Activated CD4-positive, alpha-beta T cell treated with anti-CD3 and anti-CD28 coated beads, Interleukin-2, amount 50 U/mL, for 1 hour (primary cell): ENCODE measurements at places on chromosomes 12 and 14.

DNA sequence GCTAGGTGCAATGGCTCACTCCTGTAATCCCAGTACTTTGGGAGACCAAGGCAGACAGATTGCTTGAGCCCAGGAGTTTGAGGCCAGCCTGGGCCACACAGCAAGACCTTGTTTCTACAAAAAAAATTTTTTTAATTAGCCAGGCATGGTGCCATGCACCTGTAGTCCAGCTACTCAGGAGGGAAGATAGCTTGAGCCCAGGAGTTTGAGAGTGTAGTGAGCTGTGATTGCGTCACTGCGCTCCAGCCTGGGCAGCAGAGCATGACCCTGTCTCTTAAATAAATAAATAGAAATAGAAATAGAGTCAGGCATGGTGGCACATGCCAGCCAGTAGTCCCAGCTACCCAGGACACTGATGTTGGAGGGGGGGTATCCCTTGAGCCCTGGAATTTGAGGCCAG is 36.7 kb upstream of the CLIP1 start:
- DNase-seq = no peak

GRCh38 chr14:44041700-44042099 is 465.4 kb downstream of the FSCB start:
- DNase-seq = no peak

- DNase-seq = no peak
Observed at GRCh38 chr12:24860546-24860945, 88.4 kb downstream of the BCAT1 start.

- no peak for DNase-seq
Observed at GRCh38 chr14:33309106-33309505, 370.4 kb downstream of the NPAS3 start.

DNA sequence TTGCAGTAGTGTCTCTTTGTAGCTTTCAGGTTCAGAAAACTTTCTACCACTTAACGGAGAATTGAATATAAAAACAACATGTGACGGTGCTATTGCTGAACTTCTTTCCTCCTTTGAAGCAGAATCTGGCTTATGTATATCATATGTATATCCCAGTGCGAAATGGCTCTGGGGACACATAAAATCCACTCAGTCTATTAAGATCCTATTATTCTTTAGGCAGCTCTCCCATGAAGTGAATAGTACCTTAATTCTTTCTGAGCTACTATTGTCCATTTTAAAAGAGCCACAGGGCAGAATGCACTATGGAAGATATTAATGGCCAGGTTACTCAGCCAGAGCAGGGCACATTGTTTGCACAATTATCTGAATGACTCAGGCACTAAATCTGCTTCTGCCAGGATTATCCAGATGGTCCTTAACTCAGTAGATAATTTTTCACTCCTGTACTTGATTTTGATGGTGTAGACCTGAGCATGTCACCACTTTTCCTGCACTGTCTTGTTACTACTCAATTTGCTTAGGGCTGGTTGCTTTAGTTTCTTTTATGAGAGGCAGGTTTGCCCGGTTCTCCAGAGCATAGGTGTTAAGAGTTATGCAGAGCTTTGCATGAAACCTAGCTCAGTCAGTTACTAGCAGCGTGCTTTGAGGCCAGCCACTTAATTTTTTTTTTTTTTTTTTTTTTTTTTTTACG is 5.5 kb downstream of the CNTN1 start:
- no peak for DNase-seq

- no peak for DNase-seq
Observed at GRCh38 chr12:52073531-52074381, 4.0 kb downstream of the ATG101 start.

DNA sequence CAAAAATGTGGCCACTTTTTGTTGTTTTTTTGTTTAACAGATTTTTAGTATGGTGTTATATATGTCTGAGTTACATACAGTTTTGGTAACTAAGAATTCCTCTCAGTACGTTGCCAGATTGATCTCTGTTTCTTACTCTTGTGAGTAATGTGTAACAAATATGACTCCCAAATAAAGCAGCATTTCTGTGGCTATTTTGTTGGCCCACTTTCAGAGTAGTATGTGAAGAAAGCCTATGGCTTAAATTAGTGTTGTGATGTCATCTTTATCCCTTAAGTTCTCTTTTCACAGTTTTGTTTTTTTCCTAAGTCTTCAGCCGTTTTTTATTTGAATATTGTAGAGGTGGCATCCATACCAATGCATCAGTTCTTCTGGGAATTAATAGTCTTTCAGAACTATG is 10.7 kb downstream of the PCNX4 start:
- no peak for DNase-seq

GRCh38 chr12:110337912-110338710 is 57.1 kb downstream of the ATP2A2 start:
- no peak for DNase-seq

DNA sequence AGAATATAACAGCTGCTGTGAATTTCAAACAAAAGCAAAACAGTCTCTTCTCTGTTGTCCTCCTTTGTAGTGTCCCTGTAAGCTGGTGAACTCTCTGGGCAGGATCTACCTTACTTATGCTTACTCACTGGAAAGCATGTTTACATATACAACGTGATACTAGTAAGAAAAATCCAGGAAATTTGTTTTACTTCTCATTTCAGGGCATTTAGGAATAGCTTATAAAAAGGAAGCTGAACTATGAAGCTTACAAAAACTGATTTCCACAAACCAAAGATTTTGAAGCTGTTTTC is 311.0 kb downstream of the NOVA1 start:
- DNase-seq = no peak

- DNase-seq = no peak
Observed at GRCh38 chr12:79566452-79567174, 124.2 kb downstream of the PAWR start.

- DNase-seq = no peak
Observed at GRCh38 chr12:112938751-112939150, 477 bp downstream of the OAS3 start.

DNA sequence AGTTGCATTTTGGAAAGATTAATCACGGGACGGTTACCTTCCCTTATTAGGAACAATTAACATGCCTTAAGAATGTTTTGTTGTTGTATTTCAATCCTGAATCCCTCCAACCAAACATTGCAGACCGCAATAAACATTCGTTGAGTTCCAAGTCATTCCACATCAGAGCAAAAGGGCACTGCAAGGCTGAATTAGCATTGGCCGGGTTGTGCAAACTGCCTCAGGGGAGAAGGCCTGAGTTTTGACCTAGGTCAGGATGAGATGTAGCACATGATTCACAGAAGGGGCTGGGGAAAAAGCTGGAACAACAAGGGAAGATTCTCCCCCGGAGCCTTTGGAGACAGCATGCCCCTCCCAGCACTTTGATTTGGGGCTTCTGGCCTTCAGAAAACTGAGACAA is 82.1 kb upstream of the BDKRB2 start:
- DNase-seq = no peak

GRCh38 chr12:116210131-116210530 is 67.4 kb downstream of the MED13L start:
- no peak for DNase-seq

DNA sequence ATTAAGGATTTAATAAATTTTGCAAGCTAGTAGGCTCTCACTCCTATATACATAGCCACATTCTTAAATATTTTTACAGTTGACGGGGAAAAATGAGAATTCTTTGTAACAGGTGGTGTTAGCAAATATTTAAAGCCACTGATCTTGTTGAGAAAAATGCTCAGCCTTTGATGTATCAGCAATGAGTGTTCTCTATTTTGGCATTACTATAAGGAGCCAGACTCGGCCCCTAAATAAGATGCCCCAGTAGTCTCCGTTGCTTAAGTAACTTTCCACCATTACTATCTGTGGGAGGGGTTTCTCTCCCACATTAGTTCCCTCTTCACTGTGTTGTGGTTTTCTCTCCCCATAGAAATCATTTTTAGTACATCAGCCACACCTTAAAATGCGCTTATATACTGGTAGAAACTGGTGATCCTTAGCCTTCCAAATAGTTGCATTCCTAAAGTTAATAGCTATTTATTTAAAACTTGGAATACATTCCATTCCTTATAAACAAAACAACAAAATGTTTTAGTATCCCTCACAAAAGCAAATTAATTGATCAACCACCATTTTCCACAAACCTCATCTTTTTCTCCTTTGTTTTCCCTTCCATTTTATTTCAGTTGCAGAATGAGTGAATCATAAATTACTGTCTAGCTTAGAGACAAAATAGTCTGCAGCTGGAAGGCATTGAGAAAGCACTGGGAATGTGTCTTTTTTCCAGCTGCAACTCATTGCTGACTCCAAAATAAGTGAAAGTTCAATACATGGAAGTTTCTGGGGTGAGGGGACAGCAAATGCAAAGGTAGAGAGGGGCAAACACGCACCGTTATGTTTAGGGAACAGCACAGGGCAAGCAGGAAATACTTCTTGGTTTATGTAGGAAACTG is 84.7 kb upstream of the FERMT2 start:
- DNase-seq = no peak

- DNase-seq = no peak
Observed at GRCh38 chr12:10331642-10332239, 24.1 kb downstream of the KLRD1 start.

- no peak for DNase-seq
Observed at GRCh38 chr12:40444174-40444573, 219.4 kb downstream of the LRRK2 start.

DNA sequence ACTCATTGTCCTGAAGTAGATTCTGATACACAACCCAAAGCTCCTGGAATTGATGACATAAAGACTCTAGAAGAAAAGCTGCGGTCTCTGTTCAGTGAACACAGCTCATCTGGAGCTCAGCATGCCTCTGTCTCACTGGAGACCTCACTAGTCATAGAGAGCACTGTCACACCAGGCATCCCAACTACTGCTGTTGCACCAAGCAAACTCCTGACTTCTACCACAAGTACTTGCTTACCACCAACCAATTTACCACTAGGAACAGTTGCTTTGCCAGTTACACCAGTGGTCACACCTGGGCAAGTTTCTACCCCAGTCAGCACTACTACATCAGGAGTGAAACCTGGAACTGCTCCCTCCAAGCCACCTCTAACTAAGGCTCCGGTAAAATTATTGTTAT is 63.8 kb downstream of the RAD52 start:
- DNase-seq = no peak

DNA sequence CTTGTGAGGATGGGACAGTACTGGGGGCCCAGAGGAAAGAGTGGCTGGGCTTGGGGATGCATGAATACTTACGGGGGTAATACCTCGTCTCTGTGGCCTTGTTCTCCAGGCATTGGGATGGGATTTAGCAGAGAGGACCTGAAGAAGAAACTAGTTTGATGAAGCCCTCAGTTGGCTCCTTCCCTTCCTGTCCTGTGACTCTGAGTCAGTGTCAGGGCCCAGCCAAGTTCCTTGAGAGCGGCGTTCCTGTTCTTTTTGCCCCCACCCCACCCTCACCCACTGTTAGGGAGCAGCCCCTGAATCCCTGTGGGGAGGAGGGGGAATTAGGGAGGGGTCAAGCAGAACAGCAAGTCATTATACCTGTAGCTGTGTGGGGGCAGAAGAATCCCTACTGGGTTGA is 5.2 kb upstream of the LRP1-AS start:
- DNase-seq = no peak

DNA sequence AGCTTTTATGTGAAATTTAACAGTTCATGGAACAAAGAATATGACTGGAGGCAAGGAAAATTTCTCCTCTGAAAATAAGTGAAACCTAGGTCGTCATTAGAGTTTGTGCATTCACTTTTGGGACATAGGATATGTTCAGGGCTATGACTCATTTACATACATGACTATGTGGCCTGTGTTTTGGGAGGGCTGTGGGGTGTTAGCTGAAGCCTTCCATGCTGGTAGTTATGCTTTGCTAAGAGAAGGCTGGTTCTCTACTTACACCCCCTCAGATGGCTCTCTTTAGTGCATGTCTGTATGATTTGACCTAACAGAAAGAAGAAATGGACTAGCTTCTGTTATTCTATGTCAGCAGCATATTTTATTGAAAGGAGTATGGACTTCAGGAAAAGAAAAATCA is 416.5 kb upstream of the GARIN6 start:
- DNase-seq = no peak

- no peak for DNase-seq
Observed at GRCh38 chr14:87630846-87631245, 362.1 kb downstream of the GALC start.

DNA sequence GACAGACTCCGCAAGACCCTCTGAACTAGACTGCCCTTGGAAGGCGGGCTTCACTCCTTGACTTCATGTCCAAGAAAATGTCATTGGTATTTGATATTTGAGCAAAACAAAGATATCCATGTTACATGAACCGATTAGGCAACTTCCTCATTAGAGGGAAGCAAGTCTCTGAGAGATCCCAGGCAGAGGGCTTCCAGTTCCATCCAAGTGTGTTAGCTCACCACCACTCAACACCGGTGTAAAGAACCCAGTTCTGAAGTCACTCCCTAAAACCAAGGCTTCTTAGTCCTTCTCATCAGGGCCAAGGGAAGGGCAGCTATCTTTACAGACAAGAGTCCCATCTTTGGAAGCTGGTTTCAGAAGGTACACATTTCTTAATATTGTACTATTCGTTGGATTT is 87.2 kb upstream of the CDKN3 start:
- no peak for DNase-seq

DNA sequence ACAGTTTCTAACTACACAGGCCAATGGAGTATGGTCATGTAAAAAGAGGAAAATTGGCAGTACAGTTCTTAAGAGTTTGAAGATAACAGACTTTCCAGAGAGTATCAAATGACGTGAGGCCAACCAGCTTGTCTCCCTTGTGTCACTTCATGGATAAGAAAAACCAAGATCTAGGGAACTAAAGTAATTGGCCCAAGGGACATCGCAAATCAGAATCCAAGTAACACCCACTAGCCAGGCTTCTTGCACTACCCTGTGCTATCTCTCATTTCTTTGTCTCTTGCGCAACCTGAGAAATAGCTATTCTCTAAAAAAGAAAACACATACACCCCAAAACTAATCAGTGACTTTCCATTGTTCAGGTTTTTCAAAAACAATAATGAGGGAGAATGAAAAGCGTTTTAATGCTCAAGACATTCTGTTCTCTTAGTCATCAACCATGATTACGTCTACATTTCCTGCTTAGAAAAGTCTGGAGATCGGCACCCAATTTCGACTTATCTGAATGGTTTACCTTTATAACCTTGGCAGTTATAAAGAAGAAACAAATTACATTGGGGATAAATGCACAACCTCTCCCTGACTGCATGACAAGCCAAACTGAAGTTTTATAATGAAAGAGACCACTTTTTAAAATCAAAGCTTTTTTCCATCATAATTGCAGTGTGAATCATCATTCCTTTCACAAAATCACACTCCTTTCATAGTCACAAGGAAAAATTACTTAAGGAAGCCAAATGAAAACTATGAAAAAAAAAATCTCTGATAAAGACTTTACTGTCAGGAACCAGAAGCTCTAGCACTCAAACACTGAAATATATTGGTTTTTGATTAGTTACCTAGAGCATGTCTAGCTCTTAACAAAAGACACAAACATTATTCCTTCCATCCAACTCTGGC is 42.1 kb downstream of the TMTC1 start:
- DNase-seq = no peak

DNA sequence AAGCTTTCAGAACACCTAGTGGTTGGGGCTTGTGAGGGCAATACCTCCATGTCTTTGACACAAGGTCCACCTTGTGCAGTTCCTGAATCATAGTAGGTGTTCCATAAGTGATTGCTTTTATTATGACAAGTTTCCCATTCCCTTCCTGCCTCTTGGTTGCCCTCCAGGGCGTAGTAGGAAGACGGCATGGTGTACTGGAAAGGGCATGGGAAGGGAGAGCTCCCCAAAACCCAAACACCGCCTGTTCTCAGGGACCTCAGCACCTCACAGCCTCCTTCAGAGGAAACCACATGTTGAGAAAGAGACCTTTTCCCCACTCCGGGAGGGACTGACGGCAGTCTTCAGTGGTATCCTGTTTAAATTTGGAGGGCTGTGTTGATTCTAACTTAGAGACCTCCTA is 21.1 kb downstream of the EVL start:
- no peak for DNase-seq

GRCh38 chr14:81767266-81767995 is 233.8 kb upstream of the SEL1L start:
- DNase-seq = no peak
